Naive thymus-derived CD8-positive, alpha-beta T cell (primary cell): ENCODE measurements at places on chromosomes 5 and 9. TPM values are rescaled to one million over a fixed set of nuclear protein-coding genes. Genes with fewer than 3 reads are reported as not detected.

GRCh38 chr9:126624912-126625311, 11.2 kb downstream of the LMX1B start:
- no peak for DNase-seq
- no peaks in the 10 kb centered on the region for H3K36me3 ChIP-seq
- peak overlapping the region; percentile 53 for H3K4me3 ChIP-seq
- H3K27me3 ChIP-seq = peaks cover 68% of the 10 kb centered on the region
- H3K4me1 ChIP-seq = peaks cover 11% of the 10 kb centered on the region

GRCh38 chr9:23850690-23851629, 24.9 kb upstream of the ELAVL2 start:
- peaks cover 19% of the 10 kb centered on the region for H3K27me3 ChIP-seq
- H3K4me1 ChIP-seq = no peaks in the 10 kb centered on the region
- H3K4me3 ChIP-seq = peak overlapping the region; percentile 26

- H3K4me3 ChIP-seq = no peak overlapping the region
- DNase-seq = no peak
- H3K36me3 ChIP-seq = no peaks in the 10 kb centered on the region
- H3K27ac ChIP-seq = no peak overlapping the region
- H3K4me1 ChIP-seq = no peaks in the 10 kb centered on the region
These were observed 287.8 kb upstream of the RASA1 start for GRCh38 chr5:86979811-86980411.

DNA sequence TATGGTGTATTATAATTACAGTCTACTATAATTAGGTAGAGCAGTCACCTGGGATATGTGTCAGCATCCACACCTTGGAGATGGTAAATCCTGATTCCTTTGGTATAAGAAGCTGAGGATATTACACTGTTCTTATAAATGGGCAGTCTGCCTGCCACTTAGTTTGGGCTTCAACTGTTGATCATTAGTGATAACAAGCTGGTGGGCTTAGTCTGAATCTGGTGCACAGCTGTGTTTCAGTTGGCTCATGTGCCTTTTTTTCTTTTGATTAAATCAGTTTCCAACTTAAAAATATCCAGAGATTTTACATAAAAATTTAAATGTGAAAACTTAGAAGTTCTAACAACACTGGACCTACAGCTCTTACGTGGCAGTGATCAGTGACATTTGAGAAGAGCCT, 21.2 kb downstream of the LVRN start:
- no peak overlapping the region for H3K27ac ChIP-seq
- DNase-seq = no peak
- no peaks in the 10 kb centered on the region for H3K36me3 ChIP-seq
- no peaks in the 10 kb centered on the region for H3K4me1 ChIP-seq
- H3K27me3 ChIP-seq = peaks cover 31% of the 10 kb centered on the region
- H3K4me3 ChIP-seq = no peak overlapping the region

DNA sequence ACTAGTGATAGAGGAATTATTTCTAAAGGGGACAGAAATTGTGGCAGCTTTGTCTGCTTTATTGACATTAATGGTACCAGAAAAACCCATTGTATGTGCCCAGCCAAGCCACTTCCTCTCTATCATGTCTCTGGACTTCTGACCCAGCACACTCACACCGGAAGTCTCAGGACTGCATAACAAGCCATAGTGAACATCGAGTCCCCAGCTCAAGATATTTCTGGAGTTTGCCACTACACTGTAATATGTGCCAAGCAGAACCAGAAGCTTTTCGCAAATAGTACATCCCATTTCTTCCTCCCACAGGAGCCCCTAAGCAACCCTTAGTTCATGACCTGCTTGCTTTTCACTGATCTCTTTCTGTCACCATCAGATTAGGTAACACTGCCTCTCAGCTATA, 187.4 kb upstream of the GHR start:
- no peak overlapping the region for H3K27ac ChIP-seq
- H3K27me3 ChIP-seq = peaks cover 4% of the 10 kb centered on the region
- no peak overlapping the region for H3K4me3 ChIP-seq
- no peaks in the 10 kb centered on the region for H3K4me1 ChIP-seq
- H3K36me3 ChIP-seq = no peaks in the 10 kb centered on the region
- no peak for DNase-seq

Gene NTNG2
- 8.5 TPM for total RNA-seq
